ENCODE measurements at places on chromosomes 4 and X.
A peak's percentile ranks its signal among the peaks of the same experiment; 100 is the strongest.

DNA sequence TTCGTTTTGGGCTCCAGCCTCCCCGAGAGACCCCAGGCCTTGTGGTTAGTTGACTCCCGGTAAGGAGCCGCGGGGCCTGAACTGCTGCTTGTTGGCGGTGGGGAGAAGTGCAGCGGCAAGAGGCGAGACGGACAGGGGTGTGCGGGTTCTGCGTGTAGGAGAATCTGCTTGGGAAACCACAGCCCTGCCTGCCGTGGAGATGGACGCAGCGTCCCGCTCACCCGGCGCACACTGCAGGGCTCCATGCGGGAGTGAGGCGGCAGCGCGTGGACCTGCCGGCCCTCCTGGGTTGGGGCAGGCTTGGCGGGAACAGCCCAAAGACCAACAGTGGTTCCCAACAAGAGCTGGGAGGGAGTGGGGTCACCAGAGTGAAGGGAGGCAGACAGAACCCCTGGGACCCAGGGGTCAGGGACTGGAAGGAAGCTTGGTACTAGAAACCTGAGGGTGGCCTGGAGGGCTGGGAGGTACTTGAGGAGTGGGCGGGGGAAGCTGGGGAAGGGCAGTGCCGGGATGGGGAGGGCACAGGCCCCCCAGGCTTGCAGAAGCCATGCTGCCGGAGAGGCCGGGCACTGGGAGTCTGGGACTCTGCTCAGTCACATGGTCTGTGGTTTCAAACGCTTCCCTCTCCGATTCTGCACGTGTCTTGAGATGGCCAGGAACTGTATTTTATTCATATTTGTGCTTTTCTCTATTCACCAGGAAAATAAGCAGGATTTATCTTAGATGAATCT is 70.8 kb downstream of the RGS12 start:
- no peak for DNase-seq

GRCh38 chr4:76090241-76090691 is 15.8 kb downstream of the ART3 start:
- DNase-seq: no peak

GRCh38 chr4:20217521-20217920 is 34.2 kb upstream of the SLIT2 start:
- DNase-seq: no peak

DNA sequence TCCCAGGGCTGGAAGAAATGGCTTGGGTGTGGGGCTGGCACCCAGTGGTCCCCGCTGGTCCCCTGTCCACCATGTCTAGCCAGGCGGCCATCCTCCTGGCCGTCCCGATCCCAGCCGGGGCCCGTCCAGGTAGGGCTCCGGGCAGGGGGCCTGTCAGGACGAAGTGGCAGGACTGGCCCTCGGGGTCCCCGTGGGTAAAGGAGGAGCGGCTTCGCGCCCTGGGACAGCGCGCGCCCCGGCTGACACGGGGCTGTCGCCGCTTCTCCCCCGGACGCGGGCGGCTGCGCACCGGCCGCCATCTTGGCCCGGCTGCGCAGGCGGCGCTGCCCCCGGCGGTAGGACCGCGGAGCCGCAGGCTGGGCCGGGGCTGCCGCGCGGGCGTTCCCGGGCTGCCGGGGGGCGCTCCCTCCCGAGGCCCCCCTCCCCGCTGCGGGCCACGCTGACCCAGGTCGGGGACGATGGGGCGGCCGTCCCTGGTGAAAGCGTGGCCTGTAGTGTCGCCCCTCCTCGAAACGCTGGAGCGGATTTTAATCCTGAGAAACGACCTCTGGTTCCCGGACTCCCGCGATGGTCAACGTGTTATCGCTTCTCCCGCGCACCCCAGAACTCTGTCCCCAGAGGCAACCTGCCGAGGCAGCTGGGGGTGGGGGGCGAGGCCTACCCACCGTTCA is 60.4 kb upstream of the BCOR start:
- DNase-seq: no peak

DNA sequence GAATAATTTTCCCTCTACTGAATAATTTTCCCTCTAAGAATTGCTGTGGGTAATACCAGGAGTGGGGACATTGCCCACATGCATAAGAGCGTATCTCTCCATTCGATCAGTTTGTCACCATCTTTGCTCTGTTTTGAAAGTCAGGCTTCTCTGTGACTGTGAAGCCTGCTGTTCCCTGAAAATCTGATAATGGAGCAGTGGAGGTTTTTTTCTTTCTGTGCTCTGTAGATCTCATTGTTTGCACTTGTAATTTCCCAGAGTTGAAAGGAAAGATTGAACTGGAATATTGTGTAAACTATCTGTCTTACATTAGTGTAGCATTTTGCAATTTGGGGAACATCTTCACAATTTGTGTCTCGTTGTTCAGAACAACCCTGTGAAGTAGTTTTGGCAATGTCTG is 4.3 kb downstream of the ZXDB start:
- DNase-seq: no peak

DNA sequence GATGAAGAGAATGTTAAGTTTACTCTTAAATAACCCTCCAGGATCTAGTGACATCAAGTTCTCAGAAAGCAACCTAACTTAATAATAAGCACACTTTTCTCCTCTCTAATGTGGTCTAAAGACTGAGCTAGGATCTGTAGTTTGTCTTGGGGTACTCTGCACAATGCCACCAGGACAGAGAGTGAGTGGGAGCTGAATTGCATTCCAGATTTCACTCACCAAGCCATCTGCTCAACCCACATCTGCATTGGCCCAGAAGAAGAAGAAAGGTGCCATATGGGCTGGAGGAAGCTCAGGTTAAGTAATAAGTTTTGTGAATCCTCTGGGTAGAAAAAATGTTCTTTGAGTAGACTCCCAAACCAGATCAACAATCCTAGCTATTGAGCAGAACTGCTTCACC is 384.6 kb downstream of the PPP3CA start:
- DNase-seq: no peak

- DNase-seq: no peak
These were observed 504.9 kb downstream of the RAPGEF2 start for GRCh38 chr4:159607809-159608208.

GRCh38 chr4:139606579-139607501 is 50.8 kb upstream of the SETD7 start:
- no peak for DNase-seq

DNA sequence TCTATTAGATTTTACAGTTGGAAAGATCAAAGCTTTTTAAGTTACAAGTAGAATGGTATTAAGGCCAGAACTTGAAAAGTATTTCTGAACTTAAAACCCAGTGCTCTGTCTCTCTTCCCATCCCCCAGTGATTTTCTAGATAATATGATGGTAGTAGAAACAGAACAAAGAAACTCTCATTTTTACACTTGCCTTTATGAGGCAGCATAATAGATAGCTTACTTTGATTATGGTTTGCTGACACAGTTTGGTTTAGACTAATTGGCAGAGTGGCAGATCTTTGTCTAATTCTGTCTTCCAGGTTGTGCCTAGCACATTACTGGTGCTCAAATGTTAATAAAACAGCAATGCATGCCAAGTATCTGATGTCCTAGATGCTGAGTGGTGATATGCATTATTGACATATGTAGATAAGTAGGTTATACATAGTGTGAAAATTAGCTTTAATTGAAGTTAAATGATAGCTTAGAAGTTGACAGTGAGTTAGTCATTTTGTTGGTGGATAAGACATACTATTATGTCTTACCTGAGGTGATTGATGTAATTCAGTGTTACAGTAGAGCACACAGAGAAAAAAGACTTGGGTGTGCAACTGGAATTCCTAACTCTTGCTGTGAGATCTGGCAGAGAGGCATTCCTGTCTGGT is 4.3 kb upstream of the RAPGEF2 start:
- no peak for DNase-seq

DNA sequence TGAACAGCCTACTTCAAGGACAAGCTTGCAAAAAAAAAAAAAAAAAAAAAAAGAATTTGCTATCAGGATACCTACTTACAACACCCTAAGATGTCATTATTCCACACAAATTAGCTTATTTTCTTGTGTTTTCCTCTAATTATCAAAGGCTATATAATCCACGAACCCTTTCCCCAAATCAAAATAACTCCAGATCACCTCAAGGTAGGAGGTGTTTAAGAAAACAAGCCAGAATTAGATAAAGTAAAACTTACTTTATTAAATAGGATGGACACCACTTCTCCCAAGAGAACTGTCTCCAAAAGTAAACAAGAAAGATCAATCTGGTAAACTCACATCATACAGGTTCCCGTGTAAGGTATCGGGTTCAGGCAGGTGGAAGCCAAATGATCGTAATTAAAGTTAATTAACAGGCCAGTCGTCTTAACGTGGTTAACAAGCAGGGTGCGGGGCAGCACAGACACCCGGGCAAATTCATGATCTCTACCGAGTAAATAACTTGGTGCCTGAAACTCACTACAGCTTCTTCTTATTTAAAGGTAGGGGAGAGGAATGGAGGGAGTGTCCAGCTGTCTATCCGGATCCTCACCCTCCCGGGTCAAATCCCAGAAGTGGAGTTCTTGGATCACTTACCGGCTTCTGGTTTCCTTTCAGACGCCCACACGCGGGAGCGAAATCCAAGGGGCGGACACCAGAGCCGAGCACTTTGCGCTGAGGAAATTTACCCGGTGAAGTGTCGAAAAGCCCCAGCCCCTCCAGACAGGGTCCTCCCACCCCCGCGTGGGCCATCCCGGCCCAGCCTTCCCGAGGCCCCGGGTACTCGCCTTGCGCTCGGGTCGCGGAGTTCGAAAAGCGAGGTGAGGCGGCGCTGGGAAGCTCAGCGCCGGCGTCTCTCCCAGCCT is 708 bp downstream of the ARAP2 start:
- peak; percentile 72 for DNase-seq

DNA sequence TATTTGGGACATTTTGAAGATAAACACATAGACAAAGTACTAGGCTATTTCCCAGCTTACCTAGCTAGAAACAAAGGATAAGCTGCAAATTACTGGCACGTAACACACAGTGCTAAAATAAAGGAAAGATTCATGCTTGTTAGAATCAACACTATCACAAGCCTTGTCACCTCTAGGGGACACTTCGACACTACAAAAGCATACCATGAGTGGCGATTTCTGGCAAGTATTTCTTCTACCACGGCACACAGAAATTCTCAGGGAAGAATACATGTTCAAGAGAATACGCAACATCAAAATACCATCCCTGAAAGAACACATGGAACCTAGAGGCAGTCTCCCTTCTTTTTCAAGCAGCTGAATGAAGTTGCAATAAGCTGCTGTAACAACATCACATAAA is 5.1 kb downstream of the MECP2 start:
- no peak for DNase-seq

- DNase-seq: no peak
These were observed 69.7 kb downstream of the CXXC4 start for GRCh38 chr4:104424989-104425388.

GRCh38 chrX:154486396-154487207 is at the start of gene UBL4A:
Gene UBL4A, minus strand, starts transcription at chrX:154486615. Its CDS starts 31 bp downstream, at chrX:154486584.
- DNase-seq: peak; percentile 61

- no peak for DNase-seq
These were observed 555.0 kb upstream of the DIPK2B start for GRCh38 chrX:45755703-45756102.

DNA sequence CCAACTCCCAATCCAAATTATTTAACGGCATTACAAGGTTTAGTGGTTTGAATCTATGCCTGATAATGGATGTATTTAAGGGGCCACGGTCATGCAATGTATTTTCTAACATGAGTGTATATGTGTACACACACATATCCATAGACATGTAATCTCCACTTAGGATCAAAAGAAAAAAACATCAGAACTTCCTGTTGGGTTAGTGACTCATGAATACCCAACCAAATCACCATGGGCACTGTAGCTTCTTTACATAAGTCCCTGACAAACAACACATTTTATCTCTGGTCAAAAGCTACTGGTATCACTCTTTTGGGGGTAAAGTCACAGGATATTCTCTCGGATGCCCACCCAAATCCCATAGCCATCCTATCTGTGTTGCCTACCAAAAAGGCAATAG is 36.5 kb upstream of the TFDP3 start:
- no peak for DNase-seq

- DNase-seq: no peak
These were observed 595.6 kb downstream of the RPA4 start for GRCh38 chrX:97479106-97479890.

GRCh38 chr4:175776217-175776616 is 35.8 kb downstream of the GPM6A start:
- DNase-seq: no peak

DNA sequence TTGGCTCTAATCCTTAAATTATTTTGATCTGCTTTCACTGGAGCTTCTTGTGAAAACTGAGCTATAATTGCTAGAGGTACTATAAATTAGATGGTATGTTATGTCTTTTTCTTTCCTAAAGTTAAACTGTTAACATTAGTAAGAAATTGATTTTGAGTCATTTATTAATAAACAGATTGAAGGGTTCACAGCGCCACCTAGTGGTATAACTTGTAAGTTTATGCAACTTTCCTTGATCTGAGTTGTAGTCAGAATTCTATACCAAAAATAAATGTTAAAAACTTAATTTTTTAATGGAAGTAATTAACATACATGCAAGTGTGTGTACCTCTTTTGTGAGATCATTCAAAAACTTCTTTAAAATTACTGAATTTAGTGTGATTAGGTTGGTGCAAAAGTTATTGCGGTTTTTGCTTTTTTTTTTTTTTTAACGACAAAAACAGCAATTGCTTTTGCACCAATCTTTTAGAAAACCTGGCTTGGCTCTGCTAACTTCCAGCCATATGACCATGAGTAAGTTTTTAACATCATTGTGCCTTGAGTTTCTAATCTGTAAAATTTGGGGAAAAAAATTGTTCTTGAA is 151.5 kb downstream of the CENPC start:
- DNase-seq: no peak

- no peak for DNase-seq
These were observed 190.1 kb downstream of the ZNF330 start for GRCh38 chr4:141410839-141411238.

GRCh38 chrX:122113896-122114295 is 1066.5 kb downstream of the GLUD2 start:
- DNase-seq: no peak

GRCh38 chr4:61332693-61333092 is 132.6 kb downstream of the ADGRL3 start:
- no peak for DNase-seq

- DNase-seq: no peak
These were observed 107.9 kb downstream of the PALLD start for GRCh38 chr4:168604496-168605373.

- DNase-seq: no peak
These were observed 451.5 kb upstream of the FAT1 start for GRCh38 chr4:187175197-187175596.

- no peak for DNase-seq
These were observed 67.2 kb upstream of the IBSP start for GRCh38 chr4:87732033-87732765.

DNA sequence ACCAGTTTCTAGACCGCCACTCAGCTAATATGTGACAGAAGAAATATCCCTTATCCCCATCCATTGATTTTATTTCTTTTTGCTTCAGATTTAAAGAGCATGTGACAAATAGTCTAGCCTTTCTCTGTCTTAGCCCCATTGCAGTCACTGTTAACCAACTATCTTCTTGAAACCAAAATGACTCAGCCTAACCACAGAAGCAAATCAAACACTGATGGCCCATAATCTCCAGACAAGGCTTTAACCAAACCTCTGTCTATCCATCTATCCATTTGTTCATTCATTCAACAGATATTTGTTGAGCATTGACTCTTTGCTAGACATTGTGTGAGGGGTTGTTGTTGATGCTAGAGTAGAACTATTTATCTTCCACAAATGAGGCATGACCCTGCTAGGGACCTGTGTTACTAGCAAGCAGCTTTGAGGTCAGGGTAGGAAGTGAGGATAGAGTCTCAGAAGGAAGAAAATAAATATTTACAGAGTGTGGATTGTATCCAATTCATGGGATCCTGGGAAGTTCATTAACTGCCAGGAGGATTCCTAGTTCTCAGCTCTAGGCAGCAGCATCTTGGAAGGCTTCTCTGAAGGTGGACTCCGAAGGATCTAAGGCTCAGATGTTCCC is 22.5 kb downstream of the HNRNPH2 start:
- DNase-seq: no peak

Measured in left lobe of liver (tissue), 2 donors.